ENCODE measurements at places on chromosomes 1 and 21.
A peak's percentile ranks its signal among the peaks of the same experiment; 100 is the strongest.

DNA sequence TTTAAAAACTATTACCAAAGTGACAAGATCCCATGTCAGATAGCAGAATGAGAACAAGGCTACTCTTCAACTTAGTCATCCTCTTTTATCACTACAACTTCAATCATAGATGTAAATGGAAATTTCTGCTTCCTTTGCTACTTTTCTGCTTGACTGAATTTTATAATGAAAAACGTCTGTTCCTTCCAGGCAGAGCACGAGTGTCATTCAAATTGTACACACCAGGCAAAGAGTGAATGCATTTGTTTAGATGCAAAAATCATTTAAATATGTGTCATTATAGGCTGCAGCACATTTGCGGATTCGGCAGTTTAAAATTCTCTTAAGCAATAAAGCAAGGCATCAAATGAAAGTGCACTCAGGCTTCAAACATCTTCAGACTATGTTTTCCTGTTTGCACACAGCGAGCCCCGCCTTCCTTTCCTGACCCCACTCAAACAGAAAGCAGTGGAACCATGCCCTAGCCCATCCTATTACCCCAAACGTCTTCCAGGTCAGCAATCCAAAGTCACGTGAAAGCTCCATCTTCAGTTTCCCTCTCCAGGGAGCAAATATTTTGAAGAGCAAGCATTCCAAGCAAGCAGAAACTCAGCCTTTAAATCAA, 99.6 kb downstream of the APP start:
- no peak for DNase-seq

GRCh38 chr1:235938709-235939479, 72.2 kb upstream of the LYST start:
- DNase-seq: no peak

DNA sequence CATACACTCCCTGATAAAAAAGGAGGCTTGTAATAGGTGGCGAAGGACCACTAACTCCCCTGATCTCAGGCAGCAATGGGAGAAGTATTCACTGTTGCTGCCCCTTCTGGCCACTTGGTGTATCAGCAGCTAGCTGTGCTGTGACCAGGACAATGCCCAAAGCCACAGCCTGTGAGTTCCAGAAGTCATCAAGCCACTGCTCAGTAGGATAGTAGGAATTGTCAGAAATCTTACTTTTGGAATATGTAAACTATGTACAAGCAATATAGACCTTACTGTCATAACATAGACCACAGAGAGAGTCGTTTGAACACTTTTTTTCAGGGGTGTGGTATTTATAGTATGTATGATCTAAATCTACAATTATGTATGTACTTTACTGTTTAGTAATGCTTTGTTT, 248.3 kb upstream of the CAMK1G start:
- no peak for DNase-seq

DNA sequence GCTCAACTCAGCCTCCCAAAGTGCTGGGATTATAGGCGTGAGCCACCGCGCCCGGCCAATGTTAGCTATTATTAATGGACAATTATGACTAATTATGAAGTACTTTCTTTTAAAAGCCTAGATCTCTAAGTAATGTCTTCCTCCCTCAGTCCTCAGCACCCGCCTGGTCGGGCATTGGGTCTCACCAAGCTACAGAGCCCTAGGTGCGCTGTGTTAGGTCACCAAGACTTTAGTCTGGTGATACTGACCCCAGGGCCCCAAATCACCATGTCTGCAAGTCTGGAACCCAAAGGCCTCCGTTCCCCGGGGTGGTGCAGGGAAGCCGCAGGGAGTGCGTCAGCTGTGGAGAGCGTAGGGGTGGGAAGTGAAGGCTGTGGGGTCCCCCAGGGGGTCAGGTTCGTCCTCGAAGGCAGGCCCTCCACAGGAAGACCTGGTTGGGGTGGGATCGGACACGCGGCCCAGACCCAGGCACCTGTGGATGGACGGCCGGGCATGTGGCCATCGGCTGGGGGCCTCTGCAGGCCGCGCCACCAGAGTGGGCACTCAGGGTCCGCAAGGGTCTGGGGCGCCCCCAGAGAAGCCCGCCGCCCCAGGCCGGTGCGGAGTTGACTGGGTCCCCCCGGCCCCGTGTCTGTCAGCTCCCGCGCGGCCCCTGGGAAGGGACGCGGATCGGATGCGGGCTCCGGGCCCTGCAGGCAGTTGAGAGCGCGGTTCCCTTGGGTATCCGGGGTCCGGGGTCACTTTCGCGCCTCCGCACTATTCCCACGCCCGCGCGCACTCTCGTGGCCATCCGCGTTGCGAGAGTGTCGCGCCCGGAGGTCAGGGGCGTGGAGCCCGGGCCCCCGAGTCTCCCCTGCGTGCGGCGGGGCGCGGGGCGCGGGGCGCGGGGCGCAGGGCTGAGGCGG, 710 bp upstream of the PDXK start:
- DNase-seq: no peak

- DNase-seq: no peak
Measured at GRCh38 chr1:35725596-35725995, 6.9 kb upstream of the C1orf216 start.

DNA sequence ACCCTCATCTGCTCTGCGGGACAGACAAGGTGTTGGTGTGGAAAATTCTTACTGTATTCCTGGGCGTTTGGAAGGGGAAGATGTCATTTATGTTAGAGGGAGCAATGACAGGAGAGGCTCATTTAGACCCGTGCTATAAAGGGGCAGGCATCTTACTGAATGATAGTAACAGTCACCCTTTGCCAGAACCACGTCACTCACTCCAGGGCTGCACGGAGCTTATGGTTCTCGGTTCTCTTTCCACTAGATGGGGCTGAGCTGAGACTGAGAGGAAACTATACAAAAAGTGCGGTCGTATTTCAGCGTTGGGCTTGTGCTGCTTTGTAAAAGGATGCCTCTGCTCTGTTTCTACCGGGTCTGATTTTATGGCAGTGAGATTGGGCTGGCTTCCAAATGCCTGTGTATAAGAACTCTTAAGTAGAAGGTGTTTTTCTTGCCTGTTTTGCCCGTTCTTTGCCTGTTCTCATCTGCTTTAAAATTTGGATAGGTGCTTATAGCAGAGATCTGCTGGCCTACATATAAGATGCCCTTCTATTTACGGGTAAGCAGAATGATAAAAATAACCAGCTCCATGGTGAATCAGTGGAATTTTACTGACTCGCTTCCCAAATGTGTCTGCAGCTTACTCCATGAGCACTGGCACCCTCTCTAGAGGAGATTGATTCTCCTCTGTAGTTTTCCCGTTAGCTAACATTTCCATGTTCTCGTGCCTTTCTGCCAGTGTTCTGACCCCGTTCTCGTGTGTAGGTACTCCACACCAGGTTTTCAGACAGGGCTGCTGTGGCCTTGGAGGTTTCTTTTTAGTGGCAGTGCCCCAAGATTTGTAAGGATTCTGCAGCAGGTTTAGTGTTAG, 55.9 kb downstream of the MRPS6 start:
- peak; percentile 55 for DNase-seq

DNA sequence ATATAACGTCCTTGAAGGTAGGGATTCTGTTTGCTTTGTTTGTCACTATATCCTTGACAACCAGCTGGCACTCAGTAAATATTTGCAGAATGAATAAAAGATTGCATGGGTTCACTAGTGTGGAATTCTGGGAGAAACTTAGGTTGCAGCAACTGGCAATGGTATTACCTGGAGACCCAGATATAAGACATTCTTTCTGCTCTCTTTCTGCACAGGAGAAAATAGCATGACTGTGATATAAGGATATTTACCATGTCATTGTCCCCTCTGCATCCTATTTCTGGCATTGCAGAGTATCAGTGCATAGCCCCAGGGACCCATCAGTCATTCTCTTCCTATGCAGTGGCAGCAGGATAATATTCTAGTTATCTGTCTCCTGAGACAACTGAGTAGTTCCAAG, 308.9 kb upstream of the LRRC7 start:
- DNase-seq: no peak

DNA sequence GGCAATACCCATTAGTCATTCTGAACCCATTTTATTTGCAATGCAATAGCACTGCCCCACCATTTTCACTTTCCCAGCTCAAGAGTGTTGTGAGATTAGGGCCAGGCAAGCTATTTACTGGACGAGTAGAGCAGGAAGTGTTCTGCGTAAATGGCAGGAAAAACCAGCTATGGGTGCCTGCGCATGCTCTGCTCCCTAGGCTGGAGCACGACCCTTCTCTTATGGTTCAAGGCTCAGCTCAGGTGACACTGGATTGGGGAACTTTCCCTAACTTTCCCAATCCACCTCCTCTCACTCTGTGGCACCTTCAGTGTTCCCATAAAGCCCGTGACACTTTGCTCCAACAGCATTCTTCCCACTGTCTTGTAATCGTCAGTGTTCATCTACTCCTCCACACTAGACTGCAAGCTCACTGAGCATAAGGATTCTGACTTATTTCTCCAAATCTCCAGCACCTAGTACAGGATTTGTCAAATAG, 3.6 kb upstream of the MAN1A2 start:
- no peak for DNase-seq

DNA sequence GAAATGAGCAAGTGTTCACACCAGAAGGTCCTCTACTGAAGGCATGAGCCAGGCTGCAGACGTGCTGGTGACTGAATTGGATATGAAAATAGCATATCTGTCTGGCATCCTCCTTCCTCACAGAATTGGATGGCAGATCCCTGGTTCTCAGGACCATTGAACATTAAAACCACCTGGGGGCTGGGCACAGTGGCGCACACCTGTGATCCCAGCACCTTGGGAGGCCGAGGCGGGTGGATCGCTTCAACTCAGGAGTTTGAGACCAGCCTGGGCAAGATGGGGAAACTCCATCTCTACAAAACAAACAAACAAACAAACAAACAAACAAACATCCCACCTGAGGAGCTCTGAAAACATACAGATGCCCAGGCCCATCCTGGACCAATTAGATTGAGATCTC, 23.4 kb downstream of the TEX35 start:
- DNase-seq: no peak

DNA sequence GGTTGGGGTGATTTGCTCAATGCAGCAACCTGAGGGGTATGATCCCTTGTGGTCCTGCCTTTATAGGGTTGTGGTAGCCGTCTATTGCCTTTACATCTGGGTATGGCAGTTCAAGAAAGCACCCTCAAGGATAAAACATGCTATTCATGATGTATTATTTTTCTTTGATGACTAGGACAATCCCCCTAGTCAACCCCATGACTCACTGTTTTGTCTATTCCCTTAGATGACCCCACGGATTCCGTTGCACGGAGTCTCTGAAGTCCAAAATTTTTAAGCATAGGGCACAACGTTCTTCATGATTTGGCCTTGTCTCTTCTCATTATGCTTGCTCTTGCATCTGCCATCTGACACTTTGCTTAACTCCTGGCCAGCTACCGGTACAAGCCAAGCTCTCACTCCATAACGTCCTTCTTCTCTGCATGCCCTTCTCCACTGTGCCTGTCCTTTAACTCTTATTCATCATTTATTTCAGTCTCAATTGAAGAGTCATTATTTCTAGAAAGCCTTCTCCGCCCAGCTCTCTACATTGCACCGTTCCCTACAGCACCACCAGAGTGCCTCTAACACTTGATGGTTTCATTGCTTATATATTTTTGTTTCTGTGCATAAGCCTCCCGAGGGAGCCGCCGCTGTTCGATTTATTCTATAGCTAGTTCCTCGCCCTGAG, 838 bp upstream of the DISP1 start:
- no peak for DNase-seq

DNA sequence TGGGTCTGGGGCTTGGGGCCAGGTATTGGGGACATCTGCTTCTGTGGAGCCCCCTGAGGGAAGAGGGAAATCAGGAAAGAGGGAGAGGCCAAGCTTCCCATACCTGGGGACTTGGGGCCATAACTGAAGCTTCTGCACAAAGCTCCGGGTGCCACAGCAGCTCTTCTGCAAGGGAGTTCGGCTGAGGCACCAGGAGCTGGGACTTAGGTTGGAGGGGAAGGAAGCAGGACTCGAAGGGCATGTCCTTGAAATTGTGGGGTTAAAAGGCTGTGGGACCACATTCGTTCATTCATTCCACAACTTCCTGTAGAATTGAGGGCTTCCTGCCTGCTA, 1.7 kb upstream of the EPS8L3 start:
- no peak for DNase-seq

DNA sequence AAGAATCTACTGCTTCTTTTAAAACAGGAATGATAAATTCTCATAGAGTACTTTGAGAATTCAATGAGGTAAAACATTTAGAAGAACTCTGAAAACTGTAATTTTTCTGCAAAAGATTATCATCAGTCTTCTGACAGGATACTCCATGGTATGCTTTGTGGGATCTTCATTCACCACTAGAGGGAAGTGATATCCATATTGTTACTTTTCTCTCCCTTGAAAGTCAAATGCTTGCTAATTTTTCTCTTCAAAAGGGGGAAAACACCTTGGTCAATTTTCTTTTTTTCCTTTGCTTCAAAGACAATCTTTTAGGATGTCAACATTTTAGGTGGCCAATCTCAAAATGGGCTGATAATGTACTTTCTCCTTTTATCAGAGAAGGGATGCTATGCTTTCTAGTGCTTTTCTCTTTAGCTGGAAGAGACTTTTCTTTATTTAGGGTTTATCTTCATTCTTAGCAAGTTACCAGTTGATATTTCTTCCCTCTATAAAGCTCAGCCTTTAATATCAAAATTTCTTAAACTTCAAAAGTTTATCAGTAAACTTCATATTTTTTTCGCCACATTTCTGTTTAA, 95.5 kb downstream of the NEGR1 start:
- no peak for DNase-seq

GRCh38 chr21:21387916-21388315, 389.7 kb downstream of the NCAM2 start:
- DNase-seq: no peak

GRCh38 chr1:225517221-225517620, 89.4 kb upstream of the LBR start:
- no peak for DNase-seq

- DNase-seq: peak; percentile 50
Measured at GRCh38 chr1:17212487-17213121, 7.7 kb downstream of the PADI1 start.

- no peak for DNase-seq
Measured at GRCh38 chr1:244672946-244673682, 20.2 kb downstream of the DESI2 start.

- DNase-seq: no peak
Measured at GRCh38 chr1:31799196-31799894, 16.5 kb downstream of the SPOCD1 start.

DNA sequence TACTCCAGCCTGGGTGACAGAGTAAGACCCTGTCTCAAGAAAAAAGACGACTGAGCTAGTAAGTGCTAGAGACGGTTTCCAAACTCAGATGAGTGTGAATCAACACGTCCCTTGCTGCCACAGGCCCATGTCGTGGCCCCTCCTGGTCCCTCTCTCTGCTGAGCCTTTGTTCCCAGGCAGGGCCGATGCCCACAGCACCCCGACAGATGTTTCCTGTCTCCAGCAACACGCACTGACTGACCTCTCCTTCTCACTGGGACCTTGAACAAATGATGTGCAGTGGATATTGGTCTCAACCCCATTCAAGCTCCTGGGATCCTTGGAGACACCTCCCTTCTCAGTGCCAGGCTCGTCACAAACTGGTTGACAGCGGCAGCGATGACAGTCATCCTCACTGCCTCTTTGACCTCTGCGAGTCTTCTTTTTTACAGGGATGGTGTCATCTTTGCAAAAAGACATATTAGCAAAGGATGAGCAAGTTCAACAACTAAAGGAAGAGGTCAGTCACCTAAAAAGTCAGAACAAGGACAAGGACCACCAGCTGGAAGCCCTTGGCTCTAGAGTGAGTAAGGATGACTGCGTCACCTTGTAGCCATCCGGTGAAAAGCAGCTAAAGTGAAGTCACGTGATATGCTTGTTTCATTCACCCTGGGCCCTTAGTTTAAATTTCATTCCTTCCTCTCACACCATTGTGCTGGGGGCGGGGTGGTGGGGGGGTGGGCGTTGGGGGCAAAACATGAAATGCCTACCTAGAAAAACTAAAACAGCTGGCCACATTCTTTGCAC, 65.8 kb downstream of the FHAD1 start:
- no peak for DNase-seq
